ENCODE measurements at places on chromosomes 12 and 14.

- no peak for DNase-seq
Measured at GRCh38 chr12:120076651-120077050, 39.9 kb downstream of the RAB35 start.

- DNase-seq: no peak
Measured at GRCh38 chr14:47269756-47270492, 405.5 kb downstream of the MDGA2 start.

GRCh38 chr12:11621797-11622423, 27.6 kb upstream of the ETV6 start:
- DNase-seq: no peak

DNA sequence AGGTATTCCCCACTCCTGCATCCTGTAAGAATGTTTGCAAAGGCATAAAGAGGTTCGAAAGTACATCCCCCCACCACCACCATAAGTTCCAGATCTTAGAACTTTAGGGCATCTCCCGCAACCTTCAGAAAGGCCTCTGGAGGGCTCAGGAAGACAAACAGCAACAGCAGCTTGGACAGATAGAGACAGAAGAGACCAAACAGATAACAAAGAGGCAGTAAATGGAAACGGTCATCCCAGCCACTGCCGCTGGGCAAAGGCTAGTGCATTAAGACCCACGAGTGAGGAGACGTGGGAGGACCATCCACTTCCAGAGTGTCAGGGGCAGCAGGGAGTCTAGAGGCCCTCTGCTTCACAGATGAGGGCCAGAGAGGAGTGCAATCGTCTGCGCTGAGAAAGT, 124.3 kb downstream of the CRACR2A start:
- DNase-seq: no peak

GRCh38 chr12:105072888-105073488, 11.3 kb downstream of the ALDH1L2 start:
- no peak for DNase-seq

- no peak for DNase-seq
Measured at GRCh38 chr12:67758521-67758920, 110.0 kb downstream of the DYRK2 start.

DNA sequence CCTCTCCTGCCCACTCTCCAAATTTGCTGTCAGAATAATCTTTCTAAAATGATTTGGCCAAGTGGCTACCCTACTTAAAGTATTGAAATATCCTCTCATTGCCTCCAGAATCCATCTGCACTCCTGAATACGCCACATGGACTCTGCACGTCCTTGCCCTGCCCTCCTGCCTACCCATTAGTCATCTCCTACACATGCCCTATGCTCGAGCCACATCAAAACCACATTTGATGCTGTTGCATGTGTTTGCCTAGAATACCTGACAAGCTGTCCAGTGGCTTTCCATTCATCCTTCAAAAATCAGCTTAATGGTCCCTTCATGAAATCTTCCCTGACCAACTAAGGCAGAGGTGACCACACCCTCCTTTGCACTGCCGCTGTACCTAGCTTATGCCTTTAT, 17.0 kb downstream of the VCPKMT start:
- no peak for DNase-seq

DNA sequence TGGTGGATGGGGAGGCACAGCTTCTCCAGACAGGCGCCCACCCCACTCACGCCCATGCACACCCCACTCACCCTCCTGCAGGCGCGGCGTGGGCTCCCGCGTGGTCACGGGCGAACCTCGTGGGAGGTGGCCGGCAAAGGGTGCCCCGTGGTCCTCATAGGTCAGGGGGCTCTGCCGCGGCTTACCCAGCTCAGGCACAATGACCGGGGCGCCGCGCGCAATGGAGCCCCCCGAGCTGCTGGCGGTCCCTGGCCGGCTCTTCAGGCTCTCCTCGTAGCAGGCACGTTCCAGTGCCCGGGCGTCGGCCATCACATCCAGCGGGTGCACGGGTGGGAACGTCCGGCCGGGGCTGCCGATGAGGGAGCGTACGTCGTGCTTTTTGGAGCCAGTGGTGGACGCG, 49.6 kb downstream of the RFLNA start:
- DNase-seq: no peak

GRCh38 chr14:85535991-85536832, 6.3 kb downstream of the FLRT2 start:
- no peak for DNase-seq

GRCh38 chr12:106142591-106143261, 4.0 kb upstream of the NUAK1 start:
- no peak for DNase-seq

DNA sequence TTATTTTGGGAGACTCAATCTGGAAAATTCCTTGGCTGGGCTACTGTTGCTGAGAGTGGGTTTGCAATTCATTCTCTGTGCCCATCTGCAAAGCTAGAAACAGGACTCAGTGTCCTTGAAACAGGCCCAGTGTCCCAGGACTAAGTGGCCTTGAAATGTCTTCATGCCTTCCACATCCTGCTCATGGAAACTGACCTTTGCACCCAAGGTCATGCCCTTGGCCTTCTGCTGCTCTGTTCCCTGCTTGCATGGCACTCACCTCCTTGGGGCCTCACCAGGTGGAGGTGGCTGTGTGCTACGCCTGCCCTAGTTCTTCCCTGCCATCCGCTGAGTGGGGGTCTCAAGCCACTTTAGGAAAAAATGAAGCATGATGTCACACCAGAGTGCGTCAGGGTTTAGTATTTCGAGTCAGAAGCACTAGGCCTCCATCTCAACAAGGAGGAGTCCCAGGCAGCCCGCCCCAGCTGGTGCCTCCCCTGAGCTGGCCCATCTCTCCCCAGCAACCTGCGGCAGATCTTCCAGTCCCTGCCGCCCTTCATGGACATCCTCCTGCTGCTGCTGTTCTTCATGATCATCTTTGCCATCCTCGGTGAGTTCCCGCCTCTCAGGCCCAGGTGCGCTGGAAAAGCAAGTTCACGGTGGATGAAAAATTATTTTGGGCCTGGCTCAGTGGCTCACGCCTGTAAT, 48.1 kb downstream of the TPCN1 start:
- no peak for DNase-seq

- no peak for DNase-seq
Measured at GRCh38 chr14:32246751-32247150, 43.7 kb upstream of the RNU6-8 start.
